ENCODE measurements at places on chromosomes 1 and 21.

GRCh38 chr1:31788825-31789256 lies 24.7 kb upstream of the ADGRB2 start:
- no peak for DNase-seq

DNA sequence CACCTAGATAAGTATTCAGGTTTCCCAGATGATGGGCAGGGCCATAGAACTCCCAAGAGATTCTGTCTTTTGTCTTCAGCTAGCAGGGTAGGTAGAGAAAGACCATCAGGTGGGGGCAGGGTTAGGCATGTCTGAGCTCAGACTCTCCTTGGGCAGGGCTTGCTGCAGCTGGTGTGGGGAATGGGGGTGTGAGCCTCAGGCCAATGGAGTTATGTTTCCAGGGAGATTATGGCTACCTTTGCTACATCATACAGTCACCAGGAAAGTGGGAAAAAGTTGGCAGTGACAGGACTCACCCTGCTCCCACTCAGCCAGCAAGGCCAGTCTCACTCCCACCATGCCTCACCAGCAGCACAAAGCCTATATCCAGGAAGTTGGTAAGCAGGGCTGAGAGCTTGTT lies 77.8 kb downstream of the DRAM2 start:
- no peak for DNase-seq

DNA sequence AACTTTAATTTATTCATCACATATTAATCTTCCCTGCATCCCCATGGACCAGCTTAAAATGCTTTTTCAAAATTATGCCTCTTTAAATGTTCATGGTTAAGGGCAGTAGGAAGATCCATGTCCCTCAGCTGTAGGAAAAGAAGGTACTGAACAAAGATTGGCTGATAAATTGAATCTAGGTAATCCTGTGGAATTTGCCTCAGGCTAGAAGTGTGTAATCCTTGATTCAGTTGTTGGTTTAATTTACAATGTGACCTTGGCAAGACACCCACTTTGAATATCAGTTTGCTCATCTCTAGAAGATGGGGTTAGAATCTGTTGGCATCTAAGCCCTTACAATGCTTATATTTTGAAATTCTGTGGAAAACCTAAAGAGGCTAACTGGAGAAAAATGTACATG lies 6.1 kb downstream of the TTC4 start:
- DNase-seq = no peak

- DNase-seq = no peak
Measured at GRCh38 chr1:107362468-107363140, 221.8 kb downstream of the NTNG1 start.

DNA sequence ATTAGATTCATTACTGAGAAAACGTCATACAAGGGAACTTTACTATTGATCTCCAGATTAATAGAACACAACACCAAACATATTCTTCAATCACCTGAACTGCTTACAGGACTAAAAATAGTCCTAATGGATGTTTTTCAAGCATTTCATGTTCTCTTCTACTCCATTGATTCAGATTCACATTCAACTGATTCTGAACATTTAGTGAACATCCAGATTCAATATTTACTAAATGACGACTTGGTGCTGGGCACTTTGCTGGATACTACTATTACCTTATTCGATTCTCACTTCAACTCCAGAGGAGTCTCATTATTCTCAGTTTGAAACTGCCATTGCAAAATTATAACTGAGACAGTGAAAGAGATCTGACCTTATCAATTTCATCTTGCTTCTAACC lies 18.8 kb upstream of the SUCO start:
- no peak for DNase-seq

- DNase-seq = no peak
Measured at GRCh38 chr1:232932486-232933425, 17.7 kb upstream of the NTPCR start.

DNA sequence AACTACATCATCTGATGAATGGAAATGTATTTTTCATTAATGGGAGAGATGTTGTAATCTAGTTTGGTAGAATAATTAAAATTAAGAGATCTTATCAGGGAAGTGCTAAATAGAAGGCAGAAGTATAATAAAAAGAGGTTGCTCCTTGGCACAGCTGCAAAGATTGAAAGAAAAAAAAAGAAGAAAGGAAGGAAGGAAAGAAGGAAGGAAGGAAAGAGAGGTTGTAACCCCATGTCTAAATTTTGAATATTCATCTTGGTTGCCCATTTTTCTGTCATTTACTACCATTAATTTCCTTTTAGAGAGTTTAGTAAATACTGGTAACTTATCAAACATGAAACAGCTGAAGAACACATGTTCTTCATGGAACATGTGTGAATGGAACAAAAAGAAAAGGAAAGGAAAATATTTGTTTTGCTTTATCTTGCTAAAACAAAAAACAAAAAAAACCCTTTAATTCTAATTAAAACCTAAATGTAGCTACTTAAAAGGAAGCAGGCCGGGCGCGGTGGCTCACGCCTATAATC lies 10.5 kb upstream of the MDM4 start:
- DNase-seq = no peak

DNA sequence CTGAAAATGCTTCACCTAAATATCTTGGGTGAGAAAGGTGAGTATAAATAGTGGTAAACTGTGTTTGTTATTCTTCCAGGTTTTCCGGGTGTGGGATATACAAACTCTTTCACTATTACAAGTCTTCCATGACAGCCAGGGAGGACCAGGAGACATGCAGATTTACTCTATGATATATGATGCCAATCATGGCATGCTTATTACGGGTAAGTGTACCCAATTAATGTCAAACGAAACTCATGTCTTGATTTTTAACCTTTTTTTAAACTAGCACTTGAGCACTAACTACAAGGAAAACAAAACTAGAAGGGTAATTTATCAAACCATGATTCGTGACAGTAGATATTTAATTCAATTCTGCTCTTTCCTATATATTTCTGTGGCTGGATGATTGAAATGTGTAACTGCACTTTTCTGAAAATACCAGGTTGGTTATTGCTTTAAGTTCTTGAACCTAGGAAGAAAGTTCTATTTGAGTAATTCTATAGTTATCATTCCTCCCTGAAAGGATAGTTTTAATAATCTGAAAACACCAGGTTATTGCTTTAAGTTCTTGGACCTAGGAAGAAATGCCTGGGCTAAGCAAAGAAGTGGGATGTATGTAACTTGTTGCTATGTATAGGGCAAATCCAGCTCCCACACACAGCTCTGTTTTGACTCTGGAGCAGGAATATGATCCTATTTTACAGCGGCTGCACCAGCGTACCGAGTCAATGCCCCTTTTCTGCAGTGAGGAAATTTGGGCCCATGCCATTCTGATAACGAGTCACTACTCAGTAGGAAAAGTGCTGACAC lies 86.4 kb downstream of the WDR64 start:
- DNase-seq = no peak

DNA sequence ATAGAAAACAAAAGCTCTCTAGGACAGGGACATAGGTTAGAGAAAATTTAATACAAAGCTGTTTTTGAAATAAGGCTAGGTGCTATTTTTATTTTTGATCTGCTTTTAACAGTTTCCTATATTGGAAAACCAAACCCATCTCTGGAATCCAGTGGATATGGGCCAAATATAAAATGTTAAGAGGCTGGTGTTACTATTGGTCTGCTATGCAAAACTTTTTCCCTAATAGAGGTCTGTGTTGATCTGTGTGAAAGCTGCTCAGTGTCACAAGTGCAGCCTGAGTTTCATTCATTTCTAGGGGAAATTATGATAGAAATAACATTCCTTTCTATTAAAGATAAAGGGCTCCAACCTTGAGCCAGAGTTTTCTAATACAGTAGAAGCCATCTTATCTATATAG lies 116.4 kb downstream of the OLFML2B start:
- DNase-seq = no peak

DNA sequence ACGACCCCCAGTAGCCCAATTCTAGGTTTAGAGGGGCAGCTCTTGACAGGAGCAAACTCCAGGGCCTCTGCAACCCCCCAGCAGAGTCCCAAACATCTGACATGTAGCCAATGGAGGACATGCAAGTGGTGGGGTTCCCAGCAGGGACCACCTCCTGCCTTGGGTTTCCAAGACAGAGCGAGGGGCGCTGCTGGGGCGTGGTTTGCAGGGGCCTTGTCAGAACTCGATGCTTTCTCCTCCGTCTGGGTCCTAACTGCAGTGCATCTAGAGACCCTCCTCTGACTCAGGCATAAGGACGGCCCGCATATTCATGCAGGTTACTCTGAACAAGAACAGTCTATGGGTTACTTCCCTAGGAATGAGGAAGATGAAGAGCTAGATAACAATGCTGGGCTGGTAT lies 17.2 kb downstream of the EPHX1 start:
- no peak for DNase-seq

DNA sequence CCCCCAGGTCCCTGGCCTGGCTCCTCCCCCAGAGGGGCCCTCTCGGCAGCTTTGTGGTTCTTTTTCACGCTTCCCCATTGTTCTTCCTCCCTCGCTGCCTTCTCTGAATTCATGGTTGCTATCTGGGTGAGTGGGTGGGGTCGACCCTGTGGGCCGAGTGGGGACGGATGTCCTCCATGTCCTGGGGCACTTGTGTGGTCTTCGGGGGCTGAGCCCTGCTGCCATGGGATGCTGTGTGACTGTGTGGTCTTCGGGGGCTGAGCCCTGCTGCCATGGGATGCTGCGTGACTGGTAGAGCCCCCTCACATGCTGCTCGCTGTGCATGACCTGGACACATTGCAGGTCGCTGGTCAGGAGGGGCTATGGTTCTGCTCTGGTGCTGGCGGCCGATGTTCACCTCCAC lies 21.6 kb upstream of the DIP2A start:
- no peak for DNase-seq

Measured in stimulated activated CD8-positive, alpha-beta memory T cell treated with anti-CD3 and anti-CD28 coated beads, Interleukin-4, amount 100 ng/mL, for 48 hours (primary cell).